Activated T-cell treated with anti-CD3 and anti-CD28 coated beads, Interleukin-2, amount 50 U/mL, for 1 hour (primary cell): ENCODE measurements at places on chromosomes 3 and 15.

DNA sequence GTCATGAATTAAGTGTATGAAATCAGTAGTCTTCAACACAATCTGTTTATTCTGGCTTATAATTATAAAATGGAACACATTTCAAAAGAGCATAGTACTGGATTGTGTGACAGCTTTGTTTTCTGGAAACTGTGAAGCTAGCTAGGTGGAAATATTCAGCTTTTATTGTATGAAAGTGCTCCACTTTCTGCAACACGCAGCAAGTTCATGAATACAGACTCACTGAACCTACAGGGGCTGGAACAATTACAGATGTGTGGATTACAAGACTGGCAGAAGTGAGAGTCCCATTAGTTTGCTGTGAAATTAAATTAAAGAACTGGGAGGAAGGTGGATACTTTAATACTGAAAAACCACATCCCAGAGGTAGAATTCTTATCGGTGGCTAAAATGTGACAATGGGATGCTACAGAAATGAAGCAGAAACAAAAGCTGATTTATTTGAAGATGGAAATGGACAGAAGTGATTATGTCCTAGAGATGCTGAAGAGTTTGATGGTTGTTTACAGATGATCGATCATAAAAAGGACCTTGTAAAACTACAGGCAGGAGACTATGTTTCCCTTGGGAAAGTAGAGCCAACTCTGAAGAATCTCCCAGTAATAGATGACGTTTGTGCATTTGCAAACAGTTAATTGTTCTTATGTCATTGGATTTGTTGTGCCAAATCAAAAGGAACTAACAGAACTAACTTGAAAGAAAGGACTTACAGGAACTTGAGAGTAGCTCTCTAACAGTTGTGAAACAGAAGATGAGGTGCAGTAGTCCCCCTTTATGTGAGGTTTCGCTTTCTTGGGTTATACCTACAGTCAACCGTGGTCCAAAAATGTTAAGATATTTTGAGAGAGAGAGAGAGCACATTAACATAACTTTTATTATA, 15.7 kb downstream of the TF start:
- no peak for DNase-seq

- no peak for DNase-seq
These were observed 78.5 kb upstream of the PRR20G start for GRCh38 chr3:127366383-127366782.

- no peak for DNase-seq
These were observed 115.5 kb upstream of the ALDH1A3 start for GRCh38 chr15:100763835-100764750.

DNA sequence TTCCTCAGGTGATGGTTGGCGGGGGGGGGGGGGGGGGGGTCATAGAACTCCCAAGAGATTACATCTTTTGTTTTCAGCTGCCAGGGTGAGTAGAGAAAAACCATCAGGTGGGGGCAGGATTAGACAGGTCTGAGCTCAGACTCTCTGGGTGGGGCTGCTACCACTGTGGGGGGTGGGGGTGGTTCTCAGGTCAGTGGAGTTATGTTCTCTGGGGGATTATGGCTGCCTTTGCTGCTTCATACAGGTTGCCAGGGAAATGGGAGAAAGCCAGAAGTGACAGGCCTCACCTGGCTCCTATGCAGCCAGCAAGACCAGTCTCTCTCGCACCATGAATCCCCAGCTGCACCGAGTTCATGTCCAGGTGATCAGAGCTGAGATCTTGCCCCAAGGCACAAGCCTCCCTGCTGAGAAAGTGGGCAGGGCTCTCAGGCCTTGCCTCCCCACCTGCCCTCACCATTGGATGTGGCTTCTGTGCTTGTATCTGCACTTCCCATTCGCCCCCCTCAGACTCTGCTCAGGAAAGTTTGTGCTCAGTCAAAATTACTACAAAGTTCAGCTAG, 828.1 kb downstream of the MCTP2 start:
- no peak for DNase-seq

GRCh38 chr3:933326-933725, 159.5 kb upstream of the CNTN6 start:
- no peak for DNase-seq

DNA sequence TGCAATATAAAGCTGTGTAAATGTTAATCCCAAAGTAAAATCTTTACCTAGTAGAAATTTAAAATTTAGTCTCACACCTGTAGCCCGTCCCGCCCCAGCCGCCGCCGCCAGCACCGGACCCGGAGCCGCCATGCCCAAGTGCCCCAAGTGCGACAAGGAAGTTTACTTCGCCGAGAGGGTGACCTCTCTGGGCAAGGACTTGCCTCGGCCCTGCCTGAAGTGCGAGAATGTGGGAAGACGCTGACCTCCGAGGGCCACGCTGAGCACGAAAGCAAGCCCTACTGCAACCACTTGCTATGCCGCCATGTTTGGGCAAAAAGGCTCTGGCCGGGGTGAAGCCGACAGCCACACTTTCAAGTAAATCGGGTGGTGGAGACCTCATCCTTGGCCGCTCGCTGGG, 22.1 kb upstream of the TOP2B start:
- no peak for DNase-seq

GRCh38 chr3:155185631-155186071, 105.5 kb downstream of the MME start:
- no peak for DNase-seq

DNA sequence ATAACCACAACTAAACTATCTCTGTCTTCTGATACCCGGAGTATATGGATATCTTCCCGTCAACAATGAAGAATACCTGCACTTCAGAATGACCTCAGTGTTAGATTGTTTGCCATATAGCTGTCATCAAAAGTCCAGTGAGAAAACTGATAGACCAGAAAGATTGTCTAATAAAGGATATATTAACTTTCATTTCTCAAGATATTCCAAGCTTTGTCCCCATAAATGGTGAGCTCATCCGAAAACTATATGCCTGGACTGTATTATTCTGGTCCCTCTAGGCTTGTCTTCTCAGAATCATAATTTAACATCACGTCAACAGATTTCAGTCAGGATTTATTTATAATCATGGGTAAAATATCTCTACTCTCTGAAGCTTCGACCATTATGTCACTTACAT, 100.5 kb downstream of the ATP8B4 start:
- DNase-seq, result no peak
